ENCODE measurements at places on chromosomes 7 and 10. TPM values are rescaled to one million over a fixed set of nuclear protein-coding genes. Genes with fewer than 3 reads are reported as not detected.

Gene TRIM50
- not detected for total RNA-seq

Gene ELMO1
- 0.33 TPM for total RNA-seq

Gene GHRHR
- total RNA-seq = not detected

Gene FAM180A
- total RNA-seq = 0.73 TPM

Gene VTI1A
- total RNA-seq = 39.0 TPM

Gene VSTM4
- under 0.01 TPM for total RNA-seq

Gene IFIT2
- total RNA-seq = 119 TPM

Gene C10orf143
- total RNA-seq = 0.73 TPM

Gene SPACDR
- total RNA-seq = 0.15 TPM

Gene GOLGA7B
- 6.9 TPM for total RNA-seq

Gene IMMP2L
- 9.7 TPM for total RNA-seq

Gene CHST15
- 0.46 TPM for total RNA-seq

Gene MRPS17
- total RNA-seq = 16.5 TPM

Gene MSS51
- 1.5 TPM for total RNA-seq

Gene VWA2
- 0.36 TPM for total RNA-seq

Gene COA1
- 46.0 TPM for total RNA-seq

Gene GPER1
- total RNA-seq = 2.4 TPM

Gene AKR1C8
- total RNA-seq = not detected

Gene GPR15LG
- not detected for total RNA-seq

Gene LRRC61
- 12.5 TPM for total RNA-seq

Gene MEOX2
- total RNA-seq = not detected

Gene PRDX3
- total RNA-seq = 183 TPM

Gene POLR2J2
- total RNA-seq = 5.8 TPM

Gene TRA2A
- total RNA-seq = 35.6 TPM

Gene FAM20C
- total RNA-seq = 6.9 TPM

Gene VSIR
- total RNA-seq = not detected

Gene GNGT1
- not detected for total RNA-seq

Gene ACBD5
- total RNA-seq = 37.8 TPM

Gene PAOX
- total RNA-seq = 7.3 TPM

Gene MRLN
- not detected for total RNA-seq

Gene AKR1C2
- under 0.01 TPM for total RNA-seq

Gene ANKRD7
- 2.4 TPM for total RNA-seq

Gene BAIAP2L1
- total RNA-seq = 24.0 TPM

Gene EEPD1
- total RNA-seq = 12.0 TPM

Gene NCF1
- total RNA-seq = not detected

Gene LRRN3
- total RNA-seq = 1.9 TPM
